ENCODE measurements at places on chromosomes 7 and 10. TPM values are rescaled to one million over a fixed set of nuclear protein-coding genes. Genes with fewer than 3 reads are reported as not detected.

The C10orf120 gene
- not detected for total RNA-seq

The VGF gene
- total RNA-seq: 338 TPM

The HEPACAM2 gene
- total RNA-seq: not detected

The ARHGEF35 gene
- not detected for total RNA-seq

The GRID1 gene
- 0.04 TPM for total RNA-seq

The FRG2B gene
- not detected for total RNA-seq

The TMEM225B gene
- 0.48 TPM for total RNA-seq

The TRPV5 gene
- total RNA-seq: 0.05 TPM

Measured in A375 (cell line).